ENCODE measurements at places on chromosomes 6 and 20.

DNA sequence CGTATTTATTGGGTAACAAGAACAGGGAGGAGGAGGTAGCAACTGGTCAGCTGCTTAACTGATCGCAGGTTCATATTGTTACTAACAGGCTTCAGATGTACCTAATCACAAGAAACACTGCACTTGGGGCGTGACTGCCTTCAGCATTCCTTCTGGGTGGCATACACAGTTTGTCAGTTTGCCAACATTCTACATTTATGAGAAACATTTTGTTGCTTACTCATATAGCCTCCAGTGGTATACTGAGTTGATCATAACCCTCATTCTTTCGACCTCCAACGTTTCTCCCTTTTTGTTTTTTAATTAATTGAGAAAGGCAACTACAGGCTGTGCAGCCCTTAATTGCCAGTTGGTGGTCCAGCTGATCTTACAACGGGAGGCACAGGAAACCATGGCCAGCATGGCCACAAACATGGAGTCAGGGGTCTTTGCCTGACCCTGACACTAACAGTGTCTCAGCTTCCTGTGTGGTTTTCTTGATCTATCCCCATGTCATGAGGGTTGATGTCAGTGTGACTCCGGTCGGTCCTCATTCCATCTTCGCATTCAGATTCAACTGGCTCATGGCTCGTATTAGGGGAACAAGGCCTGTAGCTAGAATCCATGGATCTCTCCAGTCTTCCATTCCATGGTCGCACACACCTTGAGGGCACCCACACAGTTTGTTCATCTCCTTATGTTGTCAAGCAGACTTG, 9.4 kb downstream of the EPB41L2 start:
- no peak for DNase-seq

DNA sequence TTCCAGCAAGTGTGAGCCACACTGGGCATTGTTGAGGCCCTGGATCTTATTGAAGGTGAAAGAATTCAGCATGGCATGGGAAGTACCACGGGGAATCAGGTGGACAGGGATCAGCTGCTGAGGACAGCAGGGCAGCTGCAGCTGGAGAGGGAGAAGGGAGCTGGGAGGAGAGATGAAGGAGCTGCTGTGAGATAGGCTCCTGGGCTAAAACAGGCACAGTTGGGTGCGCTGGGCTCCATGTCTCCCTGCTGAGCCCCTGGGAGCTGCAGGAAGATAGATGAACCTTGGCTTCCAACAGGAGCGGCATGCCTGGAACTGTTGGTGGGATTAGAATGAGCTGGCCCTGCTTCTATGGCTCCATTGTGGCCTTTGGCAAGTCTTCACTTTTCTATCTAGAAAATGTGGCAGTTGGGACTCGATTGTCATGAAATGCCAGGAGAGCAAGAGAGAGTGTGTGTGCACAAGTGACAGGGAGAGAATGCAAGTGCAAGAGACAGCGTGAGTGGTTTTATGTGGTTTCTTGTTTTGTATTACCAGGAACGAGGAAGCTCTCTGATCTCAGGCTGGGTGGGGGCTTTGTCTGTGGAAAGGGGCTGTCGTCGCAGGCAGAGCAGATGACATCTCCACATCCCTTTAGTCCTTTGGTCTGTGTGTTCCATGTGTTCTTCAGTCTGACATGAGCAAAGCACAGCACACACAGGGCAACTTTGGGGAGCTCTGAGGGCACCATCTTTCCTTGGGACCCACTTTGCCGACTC, 20.4 kb downstream of the SNPH start:
- no peak for DNase-seq

DNA sequence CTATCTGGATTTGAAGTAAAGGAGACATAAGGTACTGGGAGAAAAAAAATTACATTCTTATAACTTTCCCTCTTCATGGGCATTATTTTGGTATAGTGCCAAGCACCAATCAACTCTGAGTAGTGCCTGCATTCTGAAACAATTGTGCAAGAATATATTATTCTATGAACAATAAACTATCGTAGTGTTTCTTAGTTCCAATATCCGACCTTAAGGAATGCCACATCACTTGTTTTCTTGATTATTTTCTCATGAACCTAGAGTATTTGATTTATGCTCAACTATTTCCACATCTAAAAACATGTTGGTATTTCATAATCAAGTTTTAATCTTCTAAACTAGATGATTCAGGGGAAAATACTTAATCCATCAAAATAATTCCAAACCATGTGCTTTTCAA, 294.4 kb upstream of the TBX18 start:
- no peak for DNase-seq

GRCh38 chr20:39813190-39813829, 851.2 kb downstream of the DHX35 start:
- no peak for DNase-seq

GRCh38 chr20:51413857-51414256, 128.7 kb downstream of the NFATC2 start:
- DNase-seq: no peak

- no peak for DNase-seq
These were observed 148.8 kb upstream of the EPHA7 start for GRCh38 chr6:93568169-93568568.
